ENCODE measurements at places on chromosomes 4 and X. TPM values are rescaled to one million over a fixed set of nuclear protein-coding genes. Genes with fewer than 3 reads are reported as not detected.

- no peak for DNase-seq
Measured at GRCh38 chrX:24018809-24019208, 8.2 kb downstream of the KLHL15 start.

Gene FTSJ1
- 22.1 TPM for total RNA-seq

Gene H2AZ1
- total RNA-seq = 219 TPM

Gene SRPK3
- total RNA-seq = 1.0 TPM

Gene SMAD1
- 39.3 TPM for total RNA-seq

Gene PPP4R3C
- not detected for total RNA-seq

Gene YIPF7
- not detected for total RNA-seq

Gene RGS12
- total RNA-seq = 16.4 TPM

GRCh38 chrX:2552621-2553201 lies 51.9 kb upstream of the DHRSX start:
- no peak for DNase-seq

DNA sequence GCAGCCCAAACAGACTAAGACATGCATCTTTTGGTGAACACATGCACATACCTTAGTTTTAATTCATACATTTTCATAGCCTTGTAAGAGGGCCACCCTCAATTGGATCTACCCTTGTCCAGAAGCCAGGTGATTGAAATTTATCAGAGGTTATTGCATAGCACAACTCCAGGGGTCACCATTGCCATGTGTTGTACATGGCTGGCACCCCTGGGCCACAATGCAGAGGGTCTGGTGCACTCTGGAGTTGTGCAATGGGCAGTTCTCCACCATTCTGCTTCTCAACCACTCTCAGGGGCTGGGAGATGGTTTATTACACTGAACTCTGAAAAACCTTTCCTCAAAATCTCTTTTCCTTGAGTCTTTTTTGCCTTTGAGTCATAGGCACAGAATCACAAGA lies 184.4 kb upstream of the CXorf66 start:
- DNase-seq = no peak

Gene CT45A8
- total RNA-seq = not detected
